Occipital lobe (tissue), 3 donors: ENCODE measurements at places on chromosomes 11 and 22. TPM values are rescaled to one million over a fixed set of nuclear protein-coding genes. Genes with fewer than 3 reads are reported as not detected.

The MAJIN gene
- total RNA-seq = not detected

The TMEM151A gene
- total RNA-seq = 6.4 TPM

The MS4A6E gene
- not detected for total RNA-seq

The CARD16 gene
- not detected for total RNA-seq

The APOBEC3H gene
- total RNA-seq = not detected

The GNG3 gene
- 20.0 TPM for total RNA-seq

The MFNG gene
- total RNA-seq = 3.9 TPM

The EMID1 gene
- total RNA-seq = 31.8 TPM

The FIBIN gene
- total RNA-seq = 7.8 TPM
